AG10803 (cell line): ENCODE measurements at places on chromosomes 13 and 19.

DNA sequence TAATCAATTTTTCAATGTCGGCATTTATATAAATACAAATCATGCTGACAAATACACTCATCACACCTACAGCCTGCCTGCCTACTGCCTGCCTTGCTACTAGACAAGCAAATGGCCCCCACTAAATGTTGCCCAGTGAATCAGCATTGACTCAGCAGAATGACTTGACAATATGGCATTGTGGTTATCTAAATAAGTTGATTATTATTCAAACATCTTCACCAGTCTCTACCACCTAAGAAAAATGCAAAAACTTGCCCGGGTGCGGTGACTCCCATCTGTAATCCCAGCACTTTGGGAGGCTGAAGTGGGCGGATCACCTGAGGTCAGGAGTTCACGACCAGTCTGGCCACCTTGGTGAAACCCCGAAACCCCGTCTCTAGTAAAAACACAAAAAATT, 296.1 kb downstream of the PCDH9 start:
- DNase-seq, result peak; percentile 29

DNA sequence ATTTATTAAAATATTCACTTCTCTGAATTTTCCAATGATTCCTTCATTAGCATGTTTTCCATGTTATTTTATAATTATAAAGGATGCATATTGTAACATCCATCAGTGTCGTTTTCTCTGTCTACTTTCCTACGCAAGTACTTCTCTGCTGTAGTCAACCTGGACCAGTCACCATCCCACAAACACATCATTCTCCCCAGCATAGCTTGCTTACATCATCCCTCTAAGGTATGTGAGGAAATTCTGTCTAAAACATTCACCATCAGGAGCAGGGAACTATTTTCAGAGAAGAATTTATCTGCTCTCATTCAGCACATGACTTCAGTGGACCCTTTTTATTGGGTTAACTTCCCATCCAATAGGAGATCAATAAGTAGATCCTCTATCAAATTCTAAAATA, 806.1 kb upstream of the ARGLU1 start:
- DNase-seq, result no peak

GRCh38 chr13:107713314-107713713, 502.0 kb downstream of the LIG4 start:
- no peak for DNase-seq

DNA sequence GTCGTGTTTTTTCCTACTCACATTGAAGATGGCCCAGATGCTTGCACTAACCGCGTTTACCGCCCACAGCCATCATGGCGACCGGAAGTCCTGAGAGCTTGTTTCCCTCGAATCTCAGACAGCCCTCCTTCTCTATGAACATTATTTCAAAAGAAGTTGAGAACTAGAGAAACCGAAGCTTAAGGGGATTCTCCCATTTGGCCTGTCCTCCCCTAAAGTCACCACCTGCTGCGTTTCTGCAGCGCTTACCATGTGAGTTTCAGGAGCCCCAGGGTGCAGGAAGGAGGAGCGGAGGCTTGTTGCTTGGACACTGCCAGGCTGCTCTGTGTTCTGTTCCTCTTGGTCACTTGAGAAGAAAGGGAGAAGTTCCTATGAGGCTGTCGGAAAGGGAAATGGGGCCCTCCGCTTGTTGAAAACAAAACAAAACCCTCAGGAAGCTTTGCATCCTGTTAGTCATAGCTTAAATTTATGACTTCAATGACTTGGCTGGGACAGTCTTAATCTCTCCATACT, 6.2 kb downstream of the CARD8 start:
- no peak for DNase-seq

DNA sequence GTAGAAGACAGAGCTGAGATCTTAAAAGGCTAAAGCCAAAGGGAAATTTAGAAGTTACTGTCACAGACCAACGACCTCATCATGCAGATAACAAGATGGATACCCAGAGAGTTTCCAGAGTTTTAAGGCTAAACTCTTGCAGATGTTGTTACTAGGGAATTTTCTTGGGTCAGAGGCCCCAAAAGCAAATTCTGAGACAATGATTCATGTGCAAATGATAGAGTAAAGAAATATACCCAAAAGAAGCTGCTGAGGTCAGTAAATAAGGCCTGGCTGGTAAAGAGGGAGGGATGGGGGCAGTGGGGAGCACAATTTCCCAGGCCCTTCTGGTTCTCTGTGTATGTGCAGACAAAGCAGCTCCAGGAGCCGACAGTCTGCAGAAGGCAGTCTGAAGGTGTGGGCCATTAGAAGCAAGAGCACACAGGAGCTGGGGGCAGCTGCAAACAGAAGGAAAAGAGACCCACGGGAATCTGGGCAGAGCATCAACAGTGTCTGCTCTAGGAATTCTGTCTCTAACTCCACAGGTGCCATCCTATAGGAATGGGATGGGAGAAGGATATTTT, 330.8 kb downstream of the TBC1D4 start:
- DNase-seq, result peak; percentile 23

- DNase-seq, result no peak
These were observed 41.5 kb downstream of the ZNF682 start for GRCh38 chr19:19997656-19998268.

GRCh38 chr19:12953138-12953798, 3.8 kb downstream of the GADD45GIP1 start:
- DNase-seq, result peak; percentile 35

DNA sequence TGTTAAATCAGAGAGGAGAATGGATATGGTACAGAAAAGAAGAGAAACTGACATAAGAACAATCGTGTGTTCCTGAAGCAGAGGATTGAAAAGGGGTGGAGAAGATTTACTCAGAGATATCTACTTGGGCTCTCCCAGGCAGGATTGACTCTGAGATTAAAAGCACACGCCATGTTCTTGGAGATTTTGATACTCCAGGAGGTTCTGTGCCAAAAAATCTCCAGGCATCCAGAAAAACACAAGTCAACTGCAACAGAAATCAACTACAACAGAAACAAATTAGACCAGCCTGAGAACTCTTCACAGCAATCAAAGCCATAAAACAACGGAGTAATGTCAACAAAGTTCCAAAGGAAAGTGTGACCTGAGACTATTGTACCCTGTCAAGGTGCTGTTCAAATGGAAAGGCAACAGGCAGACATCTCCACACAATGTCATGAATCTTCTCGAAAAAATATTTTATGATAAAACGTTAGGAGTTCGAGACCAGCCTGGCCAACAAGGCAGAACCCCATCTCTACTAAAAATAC, 104.2 kb downstream of the UBL3 start:
- peak; percentile 25 for DNase-seq

GRCh38 chr13:33775339-33776108, 42.4 kb upstream of the RFC3 start:
- no peak for DNase-seq

- peak; percentile 1 for DNase-seq
These were observed 1.5 kb downstream of the FNDC3A start for GRCh38 chr13:48977286-48977625.

DNA sequence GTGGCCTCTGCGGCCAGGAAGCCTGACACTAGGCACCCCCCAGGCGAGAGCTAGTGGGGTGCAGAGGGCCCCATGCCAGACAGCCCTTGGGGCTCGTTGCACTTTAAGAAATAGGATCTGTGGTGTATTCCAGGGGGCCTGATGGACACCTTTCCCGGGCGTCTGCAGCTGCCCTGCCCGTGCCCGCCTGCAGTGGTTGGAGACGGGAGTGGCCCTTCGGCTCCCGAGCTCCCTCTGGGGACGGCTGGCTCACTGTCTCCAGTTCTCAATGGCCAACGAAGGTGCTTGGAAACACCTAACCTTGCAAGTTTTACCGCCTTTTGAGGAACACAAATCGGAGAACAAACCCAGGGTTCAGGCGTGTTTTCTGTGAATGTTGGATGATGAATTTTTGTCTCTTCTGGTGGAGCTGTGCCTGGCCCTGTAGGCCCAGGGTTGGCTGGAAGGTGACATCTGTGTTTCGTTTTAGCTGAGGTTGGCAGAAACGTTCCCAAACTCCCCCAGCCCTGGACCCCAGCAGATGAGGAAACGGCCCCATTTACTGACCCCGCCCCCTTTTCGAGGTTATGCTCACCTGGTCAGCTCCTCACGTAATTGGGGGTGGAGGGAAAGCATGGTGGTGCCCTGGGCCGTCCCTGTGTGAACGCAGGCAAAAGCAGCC, 17.4 kb upstream of the NPAS1 start:
- no peak for DNase-seq

GRCh38 chr13:44399074-44399473, 25.4 kb downstream of the SERP2 start:
- DNase-seq, result no peak

- no peak for DNase-seq
These were observed 13.7 kb downstream of the MICU2 start for GRCh38 chr13:21590231-21590630.

DNA sequence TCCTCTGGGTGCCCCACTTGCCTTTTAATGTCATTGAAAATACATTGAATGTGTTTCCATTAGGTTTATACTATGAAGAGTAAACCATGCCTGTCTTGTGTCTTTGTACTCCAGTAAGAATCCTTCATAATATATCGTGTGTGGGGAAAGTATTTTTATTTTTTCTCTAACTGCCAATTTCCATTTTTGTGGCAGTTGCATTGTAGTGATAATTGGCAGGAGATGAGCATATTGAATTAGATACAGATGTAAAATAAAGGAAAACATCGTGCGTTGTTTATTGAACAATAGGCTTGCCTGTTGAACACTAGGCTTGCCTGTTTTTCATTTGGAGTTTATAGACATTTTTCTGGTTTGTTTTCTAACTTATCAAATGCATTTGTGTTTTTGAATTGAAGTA, 218.8 kb downstream of the NBEA start:
- peak; percentile 63 for DNase-seq

DNA sequence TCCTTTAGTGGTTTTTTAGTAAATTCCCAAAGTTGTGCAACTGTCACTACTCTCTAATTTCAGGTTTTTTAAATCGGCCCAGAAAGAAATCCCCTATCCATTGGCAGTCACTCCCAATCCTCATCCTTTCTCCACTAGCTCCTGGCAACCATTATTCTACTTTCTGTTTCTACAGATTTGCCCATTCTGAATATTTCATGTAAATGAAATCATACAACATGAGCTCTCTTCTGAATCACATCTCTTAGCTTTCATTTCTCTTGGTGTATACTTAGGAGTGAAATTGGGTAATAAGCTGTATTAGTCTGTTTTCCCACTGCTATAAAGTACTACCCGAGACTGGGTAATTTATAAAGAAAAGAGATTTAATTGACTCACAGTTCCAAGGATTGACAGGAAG, 9.7 kb upstream of the ZNF223 start:
- DNase-seq, result no peak

DNA sequence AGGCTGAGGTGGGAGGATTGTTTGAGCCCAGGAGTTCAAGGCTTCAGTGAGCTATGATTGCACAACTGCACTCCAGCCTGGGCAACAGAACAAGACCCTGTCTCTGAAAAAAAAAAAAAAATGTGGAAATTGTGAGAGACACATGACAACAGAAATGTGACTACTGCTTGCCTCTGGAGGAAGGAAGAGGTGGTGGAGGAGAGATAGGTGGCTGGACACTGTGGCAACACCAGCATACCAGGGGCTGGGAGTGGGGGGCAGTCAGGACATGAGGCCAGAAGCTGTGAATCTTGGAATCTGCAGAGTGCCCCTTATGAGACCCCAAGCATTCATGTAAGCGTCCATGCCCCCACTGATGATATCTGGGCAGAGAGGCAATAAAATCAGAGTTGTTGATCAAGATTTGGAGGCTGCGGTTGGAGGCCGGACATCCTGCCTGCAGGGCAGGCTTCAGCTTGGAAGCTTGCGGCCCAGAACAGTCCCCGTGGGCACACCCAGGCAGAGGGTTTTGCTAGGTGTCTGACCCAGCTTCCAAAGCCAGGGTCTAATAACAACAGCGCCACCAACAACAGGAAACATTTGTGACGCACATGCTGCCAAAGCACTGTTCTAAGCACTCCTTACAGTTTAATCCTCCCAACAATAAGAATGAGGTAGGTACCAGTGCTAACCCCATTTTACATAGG, 16.9 kb downstream of the FAM187B start:
- DNase-seq, result no peak

DNA sequence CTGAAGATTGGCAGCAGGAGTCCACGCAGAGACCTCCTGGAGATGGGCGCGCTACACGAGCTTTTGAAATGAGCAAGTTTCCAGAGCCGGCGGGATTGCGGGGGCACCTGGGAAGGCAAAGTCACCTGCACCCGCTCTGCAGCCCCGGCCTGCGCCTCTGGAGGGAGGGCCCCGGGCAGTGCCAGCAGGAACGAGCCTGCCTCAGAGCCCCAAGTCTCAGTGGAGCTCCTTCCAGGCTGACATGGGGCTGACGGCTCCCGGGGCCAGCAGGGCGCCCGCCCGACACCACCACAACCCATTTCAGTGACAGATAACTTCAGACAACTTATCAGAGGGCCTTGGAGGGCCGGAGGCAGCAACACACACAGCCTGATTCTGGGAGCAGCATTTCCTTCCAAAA, 45.0 kb downstream of the RASA3 start:
- no peak for DNase-seq

DNA sequence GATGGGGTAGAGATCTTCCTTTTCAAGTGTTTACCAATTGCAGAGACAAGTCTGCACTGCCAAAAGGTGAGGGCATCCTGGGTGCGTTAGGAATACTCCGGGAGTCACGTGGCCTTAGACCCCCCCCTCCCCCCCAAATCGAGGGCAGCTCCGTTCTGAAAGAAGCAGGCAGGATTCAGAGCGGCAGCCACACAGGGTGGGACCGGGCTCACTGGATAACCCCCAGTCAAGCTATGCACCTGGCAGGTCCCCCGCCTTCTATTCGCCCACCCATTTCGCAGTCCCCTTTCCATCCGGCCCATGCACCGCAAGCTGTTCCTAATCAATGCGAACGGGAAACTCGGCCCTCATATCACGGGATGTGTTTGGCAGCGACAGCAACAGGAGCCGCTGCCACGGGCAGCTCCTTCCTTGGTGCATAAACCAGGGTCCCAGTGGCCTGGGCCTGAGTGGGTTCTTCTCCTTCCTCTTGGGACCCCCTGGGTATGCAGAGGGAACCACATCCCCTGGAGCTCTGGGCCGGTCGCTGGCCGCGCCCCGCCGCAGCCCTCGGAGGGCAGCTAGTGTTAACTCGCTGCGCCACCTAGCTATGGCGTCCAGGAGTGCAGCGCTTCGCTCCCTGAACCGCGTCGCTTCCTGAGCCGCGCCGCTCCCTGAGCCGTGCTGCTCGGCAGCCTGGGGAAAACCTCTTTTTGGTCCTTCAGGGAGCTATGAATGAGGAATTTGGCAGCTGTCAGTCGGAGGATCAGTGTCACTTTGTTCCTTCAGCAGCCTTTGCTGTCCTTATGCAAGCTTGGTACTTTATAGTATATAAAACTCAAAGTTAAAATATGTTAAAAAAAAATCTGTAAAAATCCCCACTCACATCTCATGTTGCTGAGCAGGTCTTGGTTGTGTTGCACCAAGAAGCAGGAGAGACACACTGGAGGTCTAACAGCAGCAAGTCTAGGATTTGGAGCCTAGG, 41.4 kb downstream of the LYL1 start:
- DNase-seq, result peak; percentile 61

DNA sequence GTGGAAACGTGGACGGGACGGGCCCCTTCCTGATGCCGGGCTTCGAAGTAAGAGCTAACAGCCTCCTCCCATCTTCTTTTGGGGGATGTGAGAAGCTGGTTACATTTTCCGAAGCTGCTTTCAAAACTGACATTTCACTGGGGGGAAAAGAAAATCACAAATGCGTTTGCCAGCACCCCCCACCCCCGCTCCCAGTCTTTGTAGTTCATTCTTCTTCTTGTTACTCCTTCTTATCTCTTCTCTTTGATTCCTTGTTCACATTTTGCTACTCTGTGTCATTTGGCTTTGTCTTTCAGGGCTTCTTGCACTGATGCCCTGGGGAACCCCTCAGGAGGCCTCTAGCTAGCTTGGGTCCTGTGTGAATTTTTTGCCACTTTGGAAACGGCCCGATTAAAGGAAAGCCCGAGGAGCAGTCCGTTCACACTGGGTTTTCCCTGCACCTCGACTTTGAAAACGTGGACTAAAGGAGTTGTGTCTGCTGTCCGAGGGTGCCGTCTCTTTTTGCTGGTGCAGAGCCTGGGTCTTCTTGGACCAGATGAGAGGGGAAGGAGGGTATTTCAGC, 1.3 kb downstream of the CARM1 start:
- no peak for DNase-seq
